ENCODE measurements at places on chromosomes 11 and 22.

DNA sequence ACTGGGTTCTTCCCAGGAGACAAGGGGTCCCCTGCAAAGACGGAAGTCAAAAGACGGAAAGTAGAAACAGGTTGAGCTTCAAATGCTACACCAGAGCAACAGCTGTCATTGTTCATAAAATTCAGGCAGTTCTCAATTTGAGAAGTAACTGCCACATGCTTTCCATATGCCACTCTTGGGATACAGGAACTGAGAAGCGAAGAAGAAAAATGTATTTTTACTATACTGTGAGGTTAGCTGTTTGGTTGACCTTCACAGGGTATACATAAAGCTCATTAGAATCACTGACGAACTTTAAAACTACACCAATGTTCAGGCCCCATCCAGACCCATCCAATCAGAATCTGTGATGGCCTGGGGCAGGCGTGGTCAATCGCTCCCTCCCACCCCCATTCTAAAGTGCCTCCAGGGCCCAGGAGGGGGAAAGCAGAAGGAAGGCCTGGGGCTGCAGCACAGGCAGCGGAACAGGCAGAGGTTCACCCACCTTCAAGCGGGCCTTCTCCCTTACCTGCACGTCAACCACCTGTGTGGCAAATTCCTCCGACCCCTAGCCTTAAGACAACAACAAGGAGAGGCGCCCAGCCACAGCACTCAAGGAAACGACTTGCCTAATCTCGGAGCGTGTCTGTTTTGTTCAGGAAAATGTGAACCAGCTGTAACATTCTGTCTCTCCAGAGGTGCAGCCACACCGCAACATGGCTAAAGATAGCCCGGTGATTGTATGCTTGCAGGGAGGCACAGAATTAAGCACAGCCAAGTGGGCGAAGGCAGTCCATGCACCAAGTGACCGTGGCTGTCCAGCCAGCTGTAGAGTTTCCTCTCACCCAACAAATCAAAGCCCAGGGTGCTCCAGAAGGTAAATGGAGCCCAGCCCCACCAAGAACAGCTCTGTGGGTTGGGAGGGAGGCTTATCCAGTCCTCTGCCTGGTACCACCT lies 82.6 kb downstream of the MICAL3 start:
- peak overlapping the region; percentile 30 for H3K4me3 ChIP-seq
- H3K27ac ChIP-seq, result peak overlapping the region; percentile 79
- DNase-seq, result peak; percentile 71
- H3K36me3 ChIP-seq, result peaks cover 14% of the 10 kb centered on the region
- H3K27me3 ChIP-seq, result no peaks in the 10 kb centered on the region

GRCh38 chr11:35359321-35360054 lies 59.9 kb downstream of the SLC1A2 start:
- no peak overlapping the region for H3K4me3 ChIP-seq
- H3K27me3 ChIP-seq, result no peaks in the 10 kb centered on the region
- H3K27ac ChIP-seq, result no peak overlapping the region
- H3K36me3 ChIP-seq, result no peaks in the 10 kb centered on the region

- H3K4me3 ChIP-seq, result no peak overlapping the region
- no peaks in the 10 kb centered on the region for H3K27me3 ChIP-seq
- peaks cover 43% of the 10 kb centered on the region for H3K36me3 ChIP-seq
- H3K4me1 ChIP-seq, result peaks cover 50% of the 10 kb centered on the region
- peak overlapping the region; percentile 97 for H3K27ac ChIP-seq
Measured at GRCh38 chr22:23806837-23807236, 20.1 kb downstream of the SMARCB1 start.

DNA sequence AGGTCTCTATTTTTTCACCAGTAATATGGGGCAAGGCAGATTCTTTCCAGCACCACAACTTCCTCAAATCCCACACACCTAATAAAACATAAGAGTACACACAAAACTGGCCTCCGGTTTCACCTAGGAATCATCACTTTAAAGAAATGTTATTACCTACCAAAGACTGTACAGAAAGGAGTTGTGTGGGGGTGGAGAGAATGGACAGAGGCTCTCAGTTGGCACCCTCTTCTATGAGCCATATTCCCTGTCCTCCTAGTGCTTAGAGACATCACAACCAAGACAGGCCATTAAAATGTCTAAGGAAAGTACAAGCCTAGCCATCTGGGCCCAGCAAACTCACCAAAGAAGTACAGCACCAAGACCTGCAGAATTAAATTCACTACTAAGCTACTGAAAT lies 56.1 kb downstream of the RBFOX2 start:
- H3K36me3 ChIP-seq, result no peaks in the 10 kb centered on the region
- no peak overlapping the region for H3K4me3 ChIP-seq
- no peaks in the 10 kb centered on the region for H3K27me3 ChIP-seq

GRCh38 chr22:50216684-50217520 lies 16.1 kb downstream of the SELENOO start:
- no peak overlapping the region for H3K4me3 ChIP-seq
- H3K4me1 ChIP-seq, result peaks cover 6% of the 10 kb centered on the region
- peaks cover 24% of the 10 kb centered on the region for H3K36me3 ChIP-seq
- no peak overlapping the region for H3K27ac ChIP-seq
- H3K27me3 ChIP-seq, result no peaks in the 10 kb centered on the region

DNA sequence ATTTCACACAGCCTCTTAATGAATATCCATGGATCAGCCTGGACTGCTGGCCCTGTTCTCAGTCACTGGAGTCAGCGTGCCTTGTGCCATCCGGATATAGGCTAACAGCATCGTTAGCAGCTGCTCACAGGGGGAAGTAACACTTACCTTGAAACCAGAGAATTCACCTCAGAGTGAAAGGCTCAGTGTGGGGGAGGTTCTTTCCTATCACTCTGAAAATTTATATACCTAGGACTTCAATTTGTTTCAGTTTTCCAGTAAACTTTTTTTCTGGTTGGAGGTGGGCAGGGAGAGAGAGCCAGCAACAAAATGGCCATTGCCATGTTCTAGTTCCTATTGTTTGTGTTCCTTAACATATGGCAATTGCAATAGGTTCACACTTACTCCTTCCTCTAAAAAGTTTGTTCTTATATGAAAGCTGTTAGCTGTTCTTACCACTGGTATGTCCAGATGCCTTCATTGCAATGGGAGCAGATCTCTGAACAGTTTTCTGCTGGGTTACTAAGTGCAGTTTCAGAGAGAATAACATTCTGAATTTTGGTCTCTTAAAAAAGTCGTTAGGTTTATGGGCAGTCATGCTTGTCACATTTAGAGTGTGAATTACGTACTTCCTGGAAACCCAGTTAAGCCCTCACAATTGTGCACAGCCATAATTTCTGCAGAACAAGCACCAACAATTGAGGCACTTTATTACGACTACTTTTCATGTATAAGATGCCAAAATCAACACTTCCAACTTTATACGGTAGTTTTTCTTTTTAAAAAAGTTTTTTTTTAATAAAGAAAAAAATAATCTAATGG lies 247.6 kb downstream of the CADM1 start:
- H3K36me3 ChIP-seq, result no peaks in the 10 kb centered on the region
- 0 out of 2 replicates have a peak, but pooled peaks cover 3% of the 10 kb centered on the region for H3K4me1 ChIP-seq
- no peak for DNase-seq

DNA sequence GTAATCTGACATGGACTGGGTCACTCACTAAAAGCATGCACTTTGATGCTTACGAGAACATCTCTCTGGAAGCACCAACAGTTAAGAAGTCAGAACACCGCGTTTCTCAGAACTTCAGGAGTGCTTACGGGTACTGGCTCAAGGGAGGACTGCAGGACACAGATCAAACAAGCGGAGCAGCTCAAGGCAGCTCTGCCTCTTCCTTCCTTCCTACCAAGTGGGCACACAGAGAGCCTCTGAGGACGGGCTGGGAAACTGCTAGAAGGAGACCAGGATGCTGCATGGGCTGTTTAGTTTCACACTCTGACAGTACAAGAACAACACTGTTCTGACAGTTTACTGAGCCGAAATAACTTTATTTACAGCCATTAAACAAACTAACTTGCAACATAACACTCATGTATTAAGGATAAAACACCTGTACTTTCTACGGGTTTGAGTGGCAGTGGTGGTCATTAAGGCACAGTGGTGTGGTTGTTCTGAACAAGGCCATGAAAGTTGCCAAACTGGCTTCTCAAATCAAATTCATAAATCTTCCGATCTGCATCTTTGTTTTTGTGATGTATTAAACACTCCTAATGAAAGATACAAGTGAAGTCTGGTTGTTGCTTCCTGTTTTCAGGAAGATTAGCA lies 37.5 kb downstream of the ARFGAP3 start:
- H3K4me3 ChIP-seq, result no peak overlapping the region
- peaks cover 44% of the 10 kb centered on the region for H3K4me1 ChIP-seq
- DNase-seq, result no peak
- 0 out of 2 replicates have a peak, but pooled peaks cover 9% of the 10 kb centered on the region for H3K36me3 ChIP-seq

DNA sequence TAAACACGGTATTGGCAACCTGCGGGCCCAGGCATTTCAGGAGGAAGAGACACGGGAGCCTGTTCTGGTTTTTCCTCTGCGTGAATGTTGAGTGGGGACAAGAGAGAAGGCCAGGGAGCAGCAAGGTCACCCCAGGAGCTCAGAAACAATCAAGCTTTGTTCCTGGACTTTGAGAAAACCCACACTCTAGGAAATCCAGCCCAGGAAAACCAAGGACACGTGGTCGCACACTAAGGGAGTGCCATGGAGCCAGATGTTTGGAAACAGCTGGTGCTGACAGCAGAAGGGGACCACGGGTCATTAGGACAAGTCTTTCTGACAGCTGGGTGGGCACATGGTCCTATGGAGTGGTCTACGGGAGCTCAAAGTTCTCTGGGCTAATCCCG lies 44.1 kb downstream of the MYH9 start:
- no peak overlapping the region for H3K4me3 ChIP-seq
- peaks cover 24% of the 10 kb centered on the region for H3K36me3 ChIP-seq
- H3K27ac ChIP-seq, result no peak overlapping the region
- no peak for DNase-seq
- peaks cover 15% of the 10 kb centered on the region for H3K4me1 ChIP-seq

DNA sequence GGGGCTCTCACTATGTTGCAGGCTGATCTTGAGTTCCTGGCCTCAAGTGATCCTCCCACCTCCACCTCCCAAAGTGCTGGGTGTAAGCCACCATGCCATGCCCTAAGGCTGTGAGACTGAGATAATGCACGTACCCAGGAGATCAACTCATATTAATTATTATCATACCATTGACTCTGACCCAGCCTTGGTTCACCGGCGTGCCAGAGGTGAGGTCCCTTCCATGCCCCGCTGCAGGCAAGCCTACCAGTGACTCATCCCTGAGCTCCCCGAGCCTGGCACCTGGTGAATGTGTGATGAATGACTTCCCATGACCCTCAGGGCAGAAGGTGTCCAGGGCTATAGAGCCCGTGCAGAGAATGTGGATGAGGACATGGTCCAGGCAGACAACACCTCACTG lies 12.1 kb downstream of the GAL3ST1 start:
- H3K4me1 ChIP-seq, result no peaks in the 10 kb centered on the region
- DNase-seq, result no peak
- H3K4me3 ChIP-seq, result no peak overlapping the region
- H3K36me3 ChIP-seq, result no peaks in the 10 kb centered on the region

GRCh38 chr11:109865548-109866186 lies 227.5 kb upstream of the ZC3H12C start:
- DNase-seq, result peak; percentile 70
- H3K27me3 ChIP-seq, result no peaks in the 10 kb centered on the region
- H3K36me3 ChIP-seq, result no peaks in the 10 kb centered on the region

GRCh38 chr11:68471360-68472340 lies 11.1 kb downstream of the PPP6R3 start:
- H3K4me3 ChIP-seq, result no peak overlapping the region
- H3K27ac ChIP-seq, result no peak overlapping the region
- no peaks in the 10 kb centered on the region for H3K27me3 ChIP-seq

- H3K4me1 ChIP-seq, result peaks cover 61% of the 10 kb centered on the region
- H3K27ac ChIP-seq, result peak overlapping the region; percentile 55
- peaks cover 15% of the 10 kb centered on the region for H3K36me3 ChIP-seq
- DNase-seq, result peak; percentile 82
Measured at GRCh38 chr11:123580557-123581275, 73.7 kb downstream of the SCN3B start.

DNA sequence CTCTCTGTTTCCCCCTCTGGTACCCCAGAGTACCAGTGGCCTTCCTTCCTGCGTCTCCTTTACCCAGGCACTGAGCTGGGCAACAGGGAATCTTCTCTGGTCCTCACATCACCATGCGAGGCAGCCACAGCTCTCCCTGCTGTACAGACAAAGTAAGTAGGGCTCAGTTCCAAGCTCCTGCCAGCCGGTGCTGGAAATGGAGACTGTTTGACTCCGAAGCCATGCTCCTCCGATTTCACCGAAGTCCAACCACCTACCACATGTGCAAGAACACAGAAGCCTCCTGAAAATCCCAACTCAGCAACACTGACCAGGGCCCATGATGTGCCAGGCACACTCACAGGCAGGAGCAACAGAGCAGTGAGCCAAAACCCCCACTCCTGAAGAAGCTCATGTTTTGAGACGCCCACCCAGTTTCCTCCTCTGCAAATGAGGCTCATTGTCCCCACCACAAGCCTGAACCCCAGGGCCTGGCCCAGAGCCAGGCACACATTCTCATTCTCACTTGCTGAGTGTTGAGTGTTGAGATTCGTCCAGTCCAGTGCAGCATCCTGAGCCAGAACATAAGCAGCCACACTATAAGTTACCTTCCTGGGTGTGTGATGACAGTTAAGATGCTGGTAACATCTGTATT lies 156.0 kb downstream of the MPPED1 start:
- no peak overlapping the region for H3K27ac ChIP-seq
- H3K27me3 ChIP-seq, result no peaks in the 10 kb centered on the region
- H3K4me1 ChIP-seq, result no peaks in the 10 kb centered on the region
- no peaks in the 10 kb centered on the region for H3K36me3 ChIP-seq
- DNase-seq, result no peak

DNA sequence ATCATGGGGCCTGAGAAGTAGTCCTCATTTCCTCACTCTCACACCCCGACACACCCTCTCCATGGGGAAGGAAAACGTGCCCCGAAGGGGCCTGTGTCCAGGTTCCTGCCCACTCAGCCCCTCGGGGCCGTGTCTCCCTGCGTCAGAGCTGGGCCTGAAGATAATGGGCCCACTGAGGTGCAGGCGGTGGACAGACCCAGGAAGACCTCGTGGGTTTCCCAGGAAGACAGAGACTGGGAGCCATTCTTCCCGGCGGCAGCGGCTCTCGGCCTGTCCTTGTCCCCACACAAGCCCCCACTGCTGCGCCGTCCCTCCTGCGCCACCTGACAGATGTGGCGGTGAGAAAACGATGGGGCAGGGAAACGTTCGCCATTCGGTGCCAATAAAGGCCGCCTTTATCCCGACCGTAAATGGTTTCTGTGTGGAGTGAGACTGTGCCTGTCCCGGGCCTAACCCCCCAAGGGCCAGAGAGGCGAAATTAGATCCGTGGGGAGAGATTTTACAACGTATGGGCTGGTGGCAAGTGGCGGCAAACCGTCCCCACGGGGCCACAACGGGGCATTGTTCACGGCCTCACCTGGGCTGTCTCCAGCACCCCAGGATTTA lies 89.0 kb downstream of the CDKN1C start:
- H3K4me1 ChIP-seq, result no peaks in the 10 kb centered on the region
- H3K4me3 ChIP-seq, result no peak overlapping the region
- DNase-seq, result no peak
- H3K27ac ChIP-seq, result no peak overlapping the region
- H3K27me3 ChIP-seq, result no peaks in the 10 kb centered on the region
- H3K36me3 ChIP-seq, result no peaks in the 10 kb centered on the region

GRCh38 chr11:95279921-95280868 lies 49.2 kb upstream of the SESN3 start:
- no peak overlapping the region for H3K27ac ChIP-seq
- no peaks in the 10 kb centered on the region for H3K36me3 ChIP-seq
- H3K4me1 ChIP-seq, result peaks cover 10% of the 10 kb centered on the region
- H3K4me3 ChIP-seq, result no peak overlapping the region
- H3K27me3 ChIP-seq, result no peaks in the 10 kb centered on the region

GRCh38 chr11:60838132-60838531 lies 3.8 kb upstream of the CCDC86 start:
- H3K27me3 ChIP-seq, result no peaks in the 10 kb centered on the region
- DNase-seq, result peak; percentile 73
- H3K36me3 ChIP-seq, result no peaks in the 10 kb centered on the region

Measured in Karpas-422 (cell line).